Right lung (tissue), 10 donors: ENCODE measurements at places on chromosomes 4 and X. TPM values are rescaled to one million over a fixed set of nuclear protein-coding genes. Genes with fewer than 3 reads are reported as not detected.

- DNase-seq: no peak
Measured at GRCh38 chrX:148574237-148574973, 74.0 kb downstream of the AFF2 start.

DNA sequence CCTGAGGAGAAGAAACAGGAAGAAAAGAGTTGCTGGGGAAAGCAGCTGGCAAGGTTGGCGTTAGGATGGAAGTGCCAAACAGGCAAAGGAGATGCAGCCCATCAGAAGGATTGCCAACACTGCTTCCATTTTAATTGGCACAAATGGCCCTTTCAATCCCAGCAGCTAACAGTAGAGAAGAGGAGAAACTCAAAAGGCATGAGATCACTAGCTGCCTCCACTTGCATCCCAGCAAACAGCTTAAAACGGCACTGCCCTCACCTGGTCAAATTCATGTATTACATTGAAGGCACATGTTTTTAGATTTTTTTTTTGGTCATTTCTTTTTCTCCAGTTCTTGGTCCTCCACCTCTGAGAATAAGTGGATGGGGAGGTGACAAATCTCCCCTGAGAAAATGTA, 14.9 kb upstream of the LOC101059915 start:
- peak; percentile 20 for DNase-seq

DNA sequence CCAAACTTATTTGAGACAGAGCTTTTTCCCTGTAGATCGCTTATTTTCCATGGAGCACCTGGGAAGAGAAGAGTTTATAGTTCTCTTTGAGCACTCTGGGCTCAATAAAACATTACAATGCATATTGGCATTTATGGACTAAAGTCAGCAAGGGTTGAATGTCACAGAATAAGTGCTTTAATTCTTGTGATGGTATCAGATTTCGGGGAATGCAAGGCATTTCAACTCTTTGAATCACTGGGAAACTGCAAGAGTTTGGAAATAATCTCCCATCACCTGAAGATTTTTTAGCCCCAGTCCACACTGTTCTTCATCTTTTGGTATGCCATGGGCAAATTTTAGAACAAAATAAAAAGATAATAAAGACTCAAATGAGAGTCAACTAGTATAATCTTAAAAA, 111.5 kb upstream of the WDFY3 start:
- no peak for DNase-seq

DNA sequence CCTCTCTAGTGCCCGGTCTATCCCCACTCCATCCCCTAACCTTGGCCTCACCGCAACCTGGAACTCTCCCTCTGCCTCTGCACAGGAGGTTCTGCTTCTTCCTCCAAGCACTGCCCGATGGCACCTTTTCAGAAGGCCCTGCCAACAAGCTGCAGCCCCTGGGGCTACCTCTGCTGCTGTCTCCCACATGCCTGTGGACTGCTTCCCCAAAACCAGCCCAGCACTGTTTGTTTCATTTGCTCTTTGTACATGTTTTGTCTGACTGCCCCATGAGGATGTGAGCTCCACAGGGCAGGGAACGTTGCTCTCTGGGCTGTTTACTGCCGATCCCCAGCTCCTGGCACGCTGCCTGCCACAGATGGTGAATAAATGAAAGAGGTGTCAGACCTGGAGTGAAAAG, 85.4 kb downstream of the INTS6L start:
- DNase-seq: no peak

The ITGB1BP2 gene
- 2.7 TPM for polyA plus RNA-seq

The TMPRSS11A gene
- 0.04 TPM for polyA plus RNA-seq

The CNKSR2 gene
- 12.7 TPM for polyA plus RNA-seq
